ENCODE measurements at places on chromosomes 1 and 21.

DNA sequence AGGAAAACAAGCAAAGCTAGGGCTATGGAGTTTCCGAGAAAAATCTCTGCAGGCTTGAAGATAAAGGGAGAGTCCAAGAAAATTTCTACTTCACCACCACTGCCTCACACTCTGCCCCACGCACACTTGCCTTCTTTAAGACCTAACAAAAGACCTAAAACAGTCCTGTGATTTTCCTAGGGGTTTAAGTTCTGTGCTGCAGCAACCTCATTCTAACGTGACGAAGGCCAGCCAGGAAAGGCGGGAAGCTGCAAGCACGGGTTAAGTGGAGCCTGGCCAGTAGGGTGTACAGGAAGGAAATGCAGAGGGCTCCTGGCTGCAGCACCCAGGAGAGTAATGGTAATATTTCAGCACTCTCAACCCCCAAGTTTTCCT is 1.5 kb downstream of the SPATA6 start:
- no peak for DNase-seq

- DNase-seq, result no peak
These were observed 84.3 kb downstream of the PLPPR4 start for GRCh38 chr1:99348397-99349132.

DNA sequence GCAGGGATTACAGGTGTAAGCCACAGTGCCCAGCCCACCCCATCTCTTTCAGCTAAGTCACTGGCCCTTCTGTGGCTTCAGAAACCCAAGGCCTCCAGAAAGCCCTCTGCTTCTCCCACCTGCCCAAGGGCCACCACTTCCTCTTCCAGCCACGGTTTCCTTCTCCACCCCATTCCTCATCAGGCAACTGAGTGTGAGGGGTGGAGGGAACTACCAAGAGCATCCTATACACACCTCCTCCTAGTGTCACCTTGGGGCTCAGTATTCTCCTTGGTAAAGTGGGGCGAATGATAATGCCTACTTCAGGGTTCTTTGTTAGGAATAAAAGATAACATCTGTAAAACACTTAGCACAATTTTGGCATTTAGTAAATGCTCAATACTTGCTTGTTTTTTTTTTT is 30.0 kb downstream of the KNCN start:
- no peak for DNase-seq

GRCh38 chr1:8204826-8205225 is 113.1 kb upstream of the SLC45A1 start:
- no peak for DNase-seq

DNA sequence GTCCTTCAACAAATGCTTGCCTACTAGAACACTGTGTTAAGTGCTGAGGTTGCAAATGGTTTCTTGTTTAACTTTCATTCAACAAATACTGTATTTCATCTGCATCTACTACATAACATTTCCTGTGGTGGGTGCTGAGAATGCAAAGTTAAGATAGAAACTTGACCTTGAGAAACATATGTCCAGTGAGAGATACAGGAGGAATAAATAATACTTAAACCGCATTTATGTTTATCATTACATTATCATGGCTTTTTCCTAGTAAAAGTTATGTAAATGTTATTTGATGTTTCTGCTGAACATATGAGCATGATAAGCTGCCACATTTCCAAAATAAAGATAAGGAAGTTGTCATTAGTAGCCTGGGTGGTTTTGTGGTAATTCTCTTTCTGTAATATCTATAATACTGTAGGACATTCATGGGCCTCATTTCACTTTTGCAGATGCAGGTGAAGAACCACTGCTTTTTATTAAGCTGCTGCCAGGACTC is 590.4 kb downstream of the PLPP3 start:
- DNase-seq, result no peak

- DNase-seq, result no peak
These were observed 5.2 kb upstream of the RERE start for GRCh38 chr1:8822373-8823294.

DNA sequence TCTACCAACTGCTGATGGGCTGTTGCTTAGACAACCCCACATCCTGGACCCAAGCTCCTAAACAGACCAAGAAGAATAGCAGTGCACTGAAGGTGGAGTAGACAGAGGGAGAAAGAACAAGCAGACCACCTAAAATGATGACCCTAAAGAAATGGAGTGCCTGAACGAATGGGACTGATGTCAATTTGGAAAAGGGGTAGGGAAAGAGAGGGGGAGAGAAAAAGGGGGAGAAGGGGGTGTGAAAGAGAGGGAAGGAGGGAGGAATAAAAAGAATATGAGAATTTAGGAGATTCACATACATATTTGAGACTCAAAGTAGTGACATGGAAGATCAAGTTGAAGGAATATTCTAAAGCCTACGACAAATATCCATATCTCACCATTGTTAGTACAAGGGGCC is 144.4 kb upstream of the DUSP10 start:
- no peak for DNase-seq

GRCh38 chr1:190243056-190243455 is 234.6 kb downstream of the BRINP3 start:
- DNase-seq, result no peak

GRCh38 chr1:200971955-200972711 is 51.4 kb downstream of the KIF21B start:
- peak; percentile 86 for DNase-seq

DNA sequence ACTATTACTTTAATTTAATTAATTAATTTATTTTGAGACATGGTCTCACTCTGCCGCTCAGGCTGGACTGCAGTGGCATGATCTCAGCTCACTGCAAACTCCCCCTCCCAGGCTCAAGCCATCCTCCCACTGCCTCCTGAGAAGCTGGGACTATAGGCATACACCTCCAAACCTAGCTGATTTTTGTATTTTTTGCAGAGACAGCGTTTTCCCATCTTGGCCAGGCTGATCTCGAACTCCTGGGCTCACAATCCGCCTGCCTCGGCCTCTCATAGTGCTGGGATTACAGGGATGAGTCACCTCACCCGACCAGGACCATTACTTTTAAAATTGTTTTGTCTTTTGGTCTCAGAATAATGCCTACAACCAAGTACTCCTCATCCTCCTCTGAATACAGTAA is 15.6 kb downstream of the YY1AP1 start:
- no peak for DNase-seq

GRCh38 chr21:46424039-46424591 is 34.6 kb upstream of the DIP2A start:
- no peak for DNase-seq

DNA sequence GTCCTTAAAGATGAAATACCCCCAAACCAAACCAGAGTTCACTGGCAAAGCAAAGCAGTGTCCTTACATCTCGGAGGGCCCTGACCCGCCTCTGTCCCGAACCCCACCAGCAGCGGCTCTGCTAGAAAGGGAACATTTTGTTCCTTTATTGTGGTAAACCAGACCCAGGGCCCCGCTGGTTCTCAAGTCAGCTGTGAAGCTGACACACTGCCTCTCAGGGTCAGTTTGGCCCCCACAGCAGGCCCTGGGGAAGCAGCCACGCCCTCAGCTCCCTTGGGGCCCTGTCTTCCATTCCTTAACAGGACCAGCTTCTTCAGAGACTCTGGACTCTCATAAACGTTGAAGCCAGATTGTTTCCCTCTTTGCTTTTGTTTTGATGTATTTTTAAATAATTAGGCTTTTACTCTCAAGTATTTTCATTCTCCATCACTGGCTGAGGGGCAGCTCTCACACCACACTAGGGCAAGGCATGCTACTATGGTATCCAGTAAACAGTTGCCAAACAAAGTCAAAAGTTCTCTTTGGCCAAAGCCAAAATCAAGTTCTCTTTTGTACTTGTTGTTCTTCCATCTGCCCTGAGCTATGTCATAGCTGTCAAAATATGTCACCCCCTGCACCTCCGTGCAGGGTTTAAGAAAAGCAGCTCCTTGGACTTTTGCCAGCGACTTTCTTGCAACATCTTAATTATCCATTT is 61.1 kb upstream of the ANGPTL1 start:
- DNase-seq, result peak; percentile 34

DNA sequence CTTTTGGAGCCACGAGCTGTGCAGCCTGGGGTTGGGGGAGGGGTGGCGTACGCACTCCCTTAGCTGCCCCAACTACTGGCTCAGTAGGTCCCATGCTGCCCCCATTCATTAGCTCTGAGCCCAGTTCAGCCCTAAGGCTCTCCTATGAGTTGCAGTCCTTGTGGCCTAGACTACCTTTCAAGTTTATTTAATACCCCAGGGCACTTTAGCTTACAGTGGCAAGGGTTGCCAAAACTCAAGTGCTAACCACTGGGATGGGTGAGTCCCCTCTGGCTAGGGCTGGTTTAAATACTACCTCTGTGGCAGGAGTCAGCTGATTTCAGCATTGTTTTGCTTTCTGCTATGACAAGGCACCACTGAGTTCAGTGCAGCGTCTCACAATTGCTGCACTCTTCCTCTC is 118.2 kb downstream of the ODF2L start:
- DNase-seq, result no peak

DNA sequence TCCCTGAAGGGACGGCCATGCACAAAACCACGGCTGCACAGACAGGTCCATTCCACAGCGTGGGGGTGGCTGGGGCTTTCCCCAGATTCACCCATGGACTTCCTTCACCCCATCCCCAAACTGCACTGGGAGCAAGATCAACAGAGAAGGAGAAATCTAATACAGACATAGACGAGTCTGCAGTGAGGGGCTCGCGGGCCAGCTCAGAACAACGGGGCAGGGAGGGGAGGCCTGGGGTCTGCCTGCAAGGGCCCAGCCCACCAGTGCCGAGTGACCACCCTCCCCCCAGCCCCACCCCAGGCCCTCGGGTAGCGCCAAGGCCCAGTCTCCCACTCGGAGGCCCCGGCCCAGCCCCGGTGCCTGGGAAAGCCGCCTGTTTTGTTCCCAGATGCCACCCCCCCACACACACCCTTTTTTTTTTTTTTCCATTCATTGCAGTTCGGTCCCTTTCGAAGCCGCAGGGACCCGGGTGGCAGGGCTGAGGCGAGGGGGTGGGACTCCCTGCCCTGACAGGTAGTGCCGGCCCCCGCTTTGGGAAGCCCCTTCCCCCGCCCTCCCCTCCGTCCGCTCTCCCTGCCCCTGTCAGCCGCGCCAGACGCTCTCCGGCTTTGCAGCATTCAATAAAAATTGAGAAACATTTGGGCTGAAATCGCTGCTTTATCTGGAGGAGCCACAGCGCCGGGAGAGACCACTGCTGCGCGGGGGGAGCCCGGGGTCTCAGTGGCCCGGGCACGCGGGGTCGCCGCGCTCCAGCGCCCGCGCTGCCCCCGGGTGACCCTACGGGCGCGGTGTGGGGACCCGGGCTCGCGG is 543 bp upstream of the EPHB2 start:
- no peak for DNase-seq

DNA sequence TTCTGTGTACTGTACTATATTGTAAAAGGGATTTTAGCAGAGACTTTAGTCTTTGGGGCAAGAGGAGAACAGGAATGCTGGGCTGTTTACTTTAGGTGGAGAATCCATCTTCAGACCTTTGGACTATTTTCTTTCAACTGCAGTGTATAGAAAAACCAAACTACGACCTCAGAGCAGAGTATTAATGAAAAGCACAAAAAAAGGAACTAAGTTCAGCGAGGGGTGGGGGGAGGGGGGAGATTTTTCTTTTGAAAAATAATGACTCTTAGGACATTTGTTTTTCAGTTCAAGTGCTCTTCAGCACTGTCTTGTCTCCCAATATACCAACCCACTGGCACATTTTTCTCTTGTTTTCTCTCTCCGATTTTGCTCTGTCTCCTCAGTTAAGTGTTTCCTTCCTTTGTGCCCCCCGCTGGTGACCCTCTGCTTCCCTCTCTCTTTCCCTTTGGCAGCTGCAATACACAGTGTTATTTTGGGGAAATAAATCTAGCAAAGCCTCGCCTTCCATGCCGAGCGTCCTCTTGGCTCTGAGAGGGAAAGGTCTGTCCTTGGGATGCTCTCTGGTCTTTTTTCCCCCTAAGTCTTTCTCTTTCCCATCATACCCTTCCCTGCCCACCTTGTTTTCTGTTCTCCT is 44.8 kb downstream of the ACP6 start:
- no peak for DNase-seq

DNA sequence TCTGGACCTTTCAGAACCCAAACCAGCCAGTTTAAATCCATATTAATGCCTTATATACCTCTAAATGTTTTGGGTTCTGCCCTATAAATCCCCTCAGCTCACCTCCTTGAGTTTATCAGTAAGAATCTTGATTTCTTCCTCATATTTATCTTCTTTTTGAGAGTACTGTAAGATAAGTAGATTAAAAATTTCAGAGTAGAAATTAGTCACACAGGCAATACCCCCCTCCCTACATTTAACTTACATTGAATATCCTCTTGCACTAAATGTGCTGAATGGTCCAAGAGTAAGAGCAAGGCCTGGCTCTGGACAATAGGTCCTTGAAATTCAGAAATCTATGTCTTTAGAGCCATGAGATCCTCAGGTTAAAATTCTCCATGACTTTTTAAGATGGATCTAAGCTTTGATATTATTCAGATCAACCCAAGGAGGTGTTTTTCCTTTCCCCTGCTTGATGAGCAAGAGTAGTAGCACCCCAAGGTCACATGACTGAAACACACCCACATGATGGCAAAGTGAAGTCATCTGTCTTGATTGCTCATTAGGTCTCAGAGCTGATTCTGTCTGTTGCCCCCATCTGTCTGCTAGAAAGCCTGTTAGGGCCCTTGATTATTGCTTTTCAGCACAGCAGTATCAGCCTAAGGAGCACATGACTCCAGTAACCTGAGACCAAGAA is 15.8 kb upstream of the NUP210L start:
- peak; percentile 72 for DNase-seq

DNA sequence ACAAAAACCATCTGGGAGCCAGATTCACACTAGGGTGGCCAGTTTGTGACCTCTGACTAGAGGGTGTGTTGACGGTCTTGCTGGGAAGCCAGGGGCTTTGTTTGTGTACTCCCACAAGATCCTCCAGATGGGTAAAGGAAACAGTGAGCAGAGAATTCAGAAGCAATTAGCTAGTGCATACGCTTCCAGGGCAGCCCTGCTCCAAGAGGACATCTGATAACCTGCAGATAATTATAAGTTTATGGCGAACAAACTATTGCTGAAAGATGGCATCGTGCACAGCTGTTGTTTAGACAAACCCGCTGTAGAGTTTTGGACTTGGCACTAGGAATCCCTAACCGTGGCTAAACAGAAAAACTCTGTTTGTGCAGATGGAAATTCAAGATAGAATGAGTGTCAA is 326.4 kb downstream of the TGFB2 start:
- DNase-seq, result no peak

DNA sequence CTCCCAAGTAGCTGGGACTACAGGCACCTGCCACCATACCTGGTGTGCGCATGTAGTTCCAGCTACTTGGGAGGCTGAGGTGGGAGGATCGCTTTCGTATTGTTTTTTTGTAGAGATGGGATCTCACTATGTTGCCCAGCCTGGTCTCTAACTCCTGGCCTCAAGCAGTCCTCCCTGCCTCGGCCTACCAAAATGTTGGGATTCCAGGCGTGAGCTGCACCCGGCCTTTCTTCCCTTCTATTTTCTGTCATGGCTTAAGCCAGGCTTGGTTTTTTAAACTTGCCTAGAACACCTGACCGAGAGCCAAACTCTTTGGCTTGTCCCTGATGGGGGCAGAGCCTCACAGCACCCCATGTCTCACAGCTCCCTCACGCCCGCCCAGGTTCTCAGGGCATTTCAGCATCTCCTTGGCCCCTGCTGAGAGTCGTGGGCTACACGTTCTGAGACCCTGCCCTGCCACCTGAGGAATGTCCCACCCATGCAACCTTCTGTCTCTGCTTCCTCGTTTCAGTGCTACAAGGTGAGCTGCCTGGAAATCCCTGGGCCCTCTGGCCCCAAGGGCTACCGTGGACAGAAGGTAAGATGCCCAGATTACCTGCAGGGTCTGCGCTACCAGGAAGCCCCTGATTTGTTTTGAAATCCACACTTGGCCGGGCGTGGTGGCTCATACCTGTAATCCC is 15.7 kb downstream of the COL6A2 start:
- DNase-seq, result no peak

- no peak for DNase-seq
These were observed 15.4 kb downstream of the IL12RB2 start for GRCh38 chr1:67323087-67323486.
